ENCODE measurements at places on chromosomes 1 and 21.

DNA sequence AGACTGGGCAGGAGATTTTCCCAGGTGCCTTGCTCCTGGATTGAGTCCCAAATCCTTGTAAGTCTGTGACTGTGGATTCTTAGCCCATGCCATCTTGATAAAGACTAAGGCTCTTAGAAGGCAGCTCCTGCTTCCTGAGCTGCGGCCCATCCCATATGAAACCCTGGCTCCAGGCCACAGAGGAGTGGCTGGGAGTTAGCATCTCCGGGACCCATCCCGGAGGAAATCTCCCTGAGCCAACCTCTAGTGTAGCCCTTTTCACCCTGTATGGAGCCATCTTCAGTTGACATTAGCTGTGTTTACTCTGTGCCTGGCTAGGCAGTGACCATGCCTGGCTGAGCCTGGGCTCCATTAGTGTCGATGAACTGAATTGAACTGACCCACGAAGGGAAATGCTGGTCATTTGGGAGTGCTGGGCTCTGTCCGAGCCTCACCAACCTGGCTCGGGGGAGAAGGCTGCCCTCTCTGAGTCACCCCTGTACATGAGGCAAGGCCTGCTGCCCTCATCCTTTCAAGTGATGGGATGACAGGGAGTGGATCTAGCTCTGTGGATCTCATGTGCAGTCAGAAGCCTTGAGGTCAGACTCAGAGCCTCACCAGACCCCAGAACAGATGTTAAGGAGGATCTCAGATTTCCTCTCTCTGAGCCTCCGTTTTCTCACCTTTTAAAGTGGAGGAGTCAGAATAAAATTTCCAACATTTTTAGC, 37.5 kb downstream of the LGR6 start:
- no peak for DNase-seq

GRCh38 chr21:45876381-45877170, 105.0 kb upstream of the COL6A1 start:
- DNase-seq = no peak

DNA sequence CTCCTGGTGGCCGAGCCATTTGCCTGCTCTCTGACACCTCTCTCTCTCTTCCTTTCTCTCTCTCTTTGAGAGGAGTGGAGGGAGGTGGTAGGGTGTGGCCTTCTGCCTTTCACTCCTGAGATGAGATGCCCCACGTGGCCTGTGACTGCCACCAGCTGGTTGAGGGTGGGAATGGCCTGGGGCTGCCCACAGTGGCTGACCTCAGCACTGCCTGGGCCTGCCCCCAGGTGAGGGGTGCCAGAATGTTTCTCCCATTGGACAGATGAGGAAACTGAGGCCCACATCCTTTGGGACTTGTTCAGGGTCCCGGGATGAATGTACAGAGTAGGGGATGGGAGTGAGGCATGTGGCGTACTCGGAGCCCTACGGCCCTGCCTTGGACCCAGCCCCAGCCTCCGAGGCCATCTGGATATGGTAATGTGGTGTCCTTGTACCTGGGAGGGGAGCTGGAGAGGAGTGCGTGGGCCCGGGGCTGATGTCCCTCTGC, 12.7 kb upstream of the C1orf167 start:
- DNase-seq = no peak

DNA sequence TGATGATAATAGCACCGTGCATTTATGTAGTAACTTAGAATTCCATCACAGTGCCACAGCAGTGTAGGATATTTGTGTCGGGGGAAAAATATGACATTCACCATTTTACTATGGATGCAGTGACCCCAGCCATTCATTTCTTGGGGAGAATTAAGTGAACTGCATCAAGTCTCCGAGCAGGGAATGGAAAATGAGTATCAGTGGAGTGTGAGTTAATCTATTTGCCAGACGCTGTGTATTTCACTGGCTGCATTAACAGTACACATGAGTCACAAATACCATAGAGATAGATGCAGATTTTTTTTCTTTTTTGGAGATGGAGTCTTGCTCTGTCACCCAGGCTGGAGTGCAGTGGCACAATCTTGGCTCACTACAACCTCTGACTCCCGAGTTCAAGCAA, 33.8 kb upstream of the SLC45A1 start:
- no peak for DNase-seq

GRCh38 chr1:215728169-215728568, 161.1 kb downstream of the KCTD3 start:
- DNase-seq = no peak

DNA sequence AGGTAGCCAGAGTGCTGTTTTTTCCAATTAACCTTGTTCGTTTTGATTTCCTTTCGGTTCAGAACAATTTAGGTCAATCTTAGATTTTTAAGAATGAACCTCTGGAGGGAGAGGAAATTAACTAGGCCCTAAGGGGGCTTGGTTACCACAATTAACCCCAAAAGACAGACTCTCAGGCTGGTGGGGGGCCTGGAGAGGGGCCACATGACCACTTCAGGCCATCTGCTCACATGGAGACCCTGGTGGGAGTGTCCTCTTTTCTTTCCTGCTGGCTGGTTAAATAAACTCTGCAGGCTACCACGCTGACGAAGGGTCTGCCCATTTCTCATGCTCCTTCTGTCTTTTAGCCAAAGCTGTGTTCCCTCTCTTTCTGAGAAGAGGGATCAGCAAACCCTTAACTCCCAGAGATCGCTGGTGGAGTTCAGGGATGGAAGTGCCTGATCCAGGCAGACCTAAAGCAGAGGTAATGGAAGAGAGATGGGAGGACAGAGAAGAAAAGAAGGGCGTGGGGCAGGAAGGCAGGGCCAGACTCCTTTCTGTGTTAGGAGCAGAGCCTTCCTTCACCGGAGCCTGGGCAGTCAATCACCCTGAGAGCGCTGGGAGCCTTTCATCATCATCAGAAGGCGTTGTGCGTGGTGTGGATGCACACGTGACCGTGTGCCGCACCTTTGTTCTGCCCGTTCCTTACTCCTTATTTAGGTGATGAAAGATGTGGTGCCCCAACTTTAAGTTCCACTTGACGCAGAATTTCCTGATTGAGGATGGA, 58.5 kb downstream of the KIF26B start:
- no peak for DNase-seq

- no peak for DNase-seq
Measured at GRCh38 chr1:94550800-94551241, 9.3 kb upstream of the F3 start.

- DNase-seq = no peak
Measured at GRCh38 chr1:151860504-151861187, 7.1 kb upstream of the THEM5 start.

- no peak for DNase-seq
Measured at GRCh38 chr1:156502894-156503697, 2.5 kb upstream of the MEF2D start.

DNA sequence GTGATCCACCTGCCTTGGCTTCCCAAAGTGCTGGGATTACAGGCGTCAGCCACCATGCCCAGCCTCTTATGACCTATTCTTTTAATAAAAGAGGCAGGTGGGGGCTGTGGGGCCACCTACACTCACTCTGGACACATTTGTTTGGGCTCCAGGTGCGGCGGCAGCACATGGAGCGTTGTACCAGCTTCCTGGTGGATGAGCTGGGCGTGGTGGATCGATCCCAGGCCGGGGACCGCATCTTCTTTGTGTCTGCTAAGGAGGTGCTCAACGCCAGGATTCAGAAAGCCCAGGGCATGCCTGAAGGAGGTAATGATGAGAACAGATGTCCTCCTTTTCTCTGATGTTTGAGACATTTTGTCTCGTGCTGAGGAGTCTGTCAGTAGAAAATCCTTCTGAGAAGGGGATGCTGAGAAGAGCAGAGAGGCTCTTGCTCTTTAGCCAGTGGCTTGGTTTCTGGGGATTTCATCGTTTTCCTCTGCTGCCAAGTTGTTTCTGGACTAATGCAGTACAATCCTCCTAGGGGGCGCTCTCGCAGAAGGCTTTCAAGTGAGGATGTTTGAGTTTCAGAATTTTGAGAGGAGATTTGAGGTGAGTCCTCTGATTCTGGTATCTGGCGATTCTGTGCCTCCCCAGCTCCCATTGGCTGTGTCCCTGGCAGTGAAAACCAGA, 17.9 kb upstream of the MIIP start:
- DNase-seq = peak; percentile 25

DNA sequence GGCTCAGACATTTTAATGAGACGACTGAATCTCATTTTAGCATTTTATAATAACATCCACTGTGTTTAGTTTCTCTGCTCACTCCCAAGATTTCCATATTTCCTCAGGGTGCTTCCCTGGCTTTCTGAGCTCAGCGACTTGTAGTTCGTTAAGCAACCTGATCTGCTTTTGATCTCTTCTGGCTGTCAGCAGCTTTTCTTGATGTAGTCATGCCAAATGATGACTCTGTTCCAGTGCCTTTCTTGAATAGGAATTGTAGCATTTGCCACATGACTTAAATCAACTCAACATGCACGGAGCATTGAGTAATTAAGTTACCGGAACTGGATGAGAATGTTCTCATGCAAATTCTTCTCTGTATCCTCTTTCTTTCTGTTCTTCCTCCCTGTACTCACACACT, 246.1 kb downstream of the FMN2 start:
- no peak for DNase-seq

DNA sequence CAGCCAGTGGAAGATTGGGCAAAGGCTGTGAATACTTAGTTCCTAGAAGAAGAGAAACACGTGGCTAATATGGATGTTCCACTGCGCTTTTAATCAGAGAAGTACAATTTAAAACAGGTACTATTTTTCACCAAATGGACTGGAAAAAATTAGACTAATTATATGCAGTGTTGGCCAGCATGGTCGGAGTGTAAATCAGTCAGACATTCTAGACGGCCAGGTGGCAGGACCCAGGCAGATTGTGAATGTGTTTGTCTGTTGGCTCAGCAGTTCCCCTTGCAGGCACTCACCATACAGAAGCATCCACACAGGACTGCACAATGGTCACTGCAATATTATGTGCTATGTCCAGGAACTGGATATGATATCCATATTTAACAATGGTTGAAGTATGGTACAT, 23.9 kb upstream of the SLC25A34 start:
- DNase-seq = no peak

DNA sequence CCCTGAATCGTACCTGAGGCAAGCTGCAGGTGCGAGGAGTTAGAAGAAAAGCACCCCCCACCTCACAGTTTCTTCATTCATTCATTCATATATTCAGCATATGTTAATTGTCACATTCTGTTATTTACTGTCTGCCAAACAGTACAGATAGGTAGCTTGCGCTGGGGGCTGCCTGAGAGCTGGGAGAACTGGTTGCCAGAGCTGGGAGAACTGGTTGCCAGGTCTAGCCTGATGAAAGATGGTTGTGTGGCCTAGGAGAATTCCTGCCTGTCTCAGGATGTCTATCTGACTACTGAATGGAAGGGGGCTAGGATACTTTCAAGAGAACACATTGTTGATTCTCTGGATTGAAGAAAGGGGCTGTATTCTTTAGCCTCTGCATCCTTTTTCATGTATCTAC, 225.9 kb upstream of the POU3F1 start:
- DNase-seq = no peak

DNA sequence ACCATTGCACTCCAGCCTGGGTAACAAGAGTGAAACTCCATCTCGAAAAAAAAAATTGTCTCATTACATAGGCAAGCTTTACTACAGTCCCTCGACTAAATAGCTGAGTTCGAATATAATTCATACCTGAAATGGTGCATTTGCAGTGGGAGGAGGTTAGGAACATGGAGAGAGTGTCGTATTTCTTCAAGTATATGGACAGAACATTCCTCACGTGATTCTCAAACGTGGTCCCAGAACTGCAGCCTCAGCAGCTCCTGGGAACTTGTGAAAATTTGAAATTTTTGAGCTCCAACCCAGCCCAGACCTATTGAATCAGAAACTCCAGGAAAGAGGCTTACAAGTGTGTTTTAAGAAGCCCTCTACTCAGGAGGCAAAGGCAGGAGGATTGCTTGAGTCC, 7.2 kb downstream of the CDA start:
- no peak for DNase-seq

GRCh38 chr1:65423884-65424572, 3.6 kb downstream of the LEPR start:
- DNase-seq = peak; percentile 15
